ENCODE measurements at places on chromosomes 5 and 9.

GRCh38 chr9:26655166-26655565, 237.4 kb downstream of the CAAP1 start:
- DNase-seq = no peak

DNA sequence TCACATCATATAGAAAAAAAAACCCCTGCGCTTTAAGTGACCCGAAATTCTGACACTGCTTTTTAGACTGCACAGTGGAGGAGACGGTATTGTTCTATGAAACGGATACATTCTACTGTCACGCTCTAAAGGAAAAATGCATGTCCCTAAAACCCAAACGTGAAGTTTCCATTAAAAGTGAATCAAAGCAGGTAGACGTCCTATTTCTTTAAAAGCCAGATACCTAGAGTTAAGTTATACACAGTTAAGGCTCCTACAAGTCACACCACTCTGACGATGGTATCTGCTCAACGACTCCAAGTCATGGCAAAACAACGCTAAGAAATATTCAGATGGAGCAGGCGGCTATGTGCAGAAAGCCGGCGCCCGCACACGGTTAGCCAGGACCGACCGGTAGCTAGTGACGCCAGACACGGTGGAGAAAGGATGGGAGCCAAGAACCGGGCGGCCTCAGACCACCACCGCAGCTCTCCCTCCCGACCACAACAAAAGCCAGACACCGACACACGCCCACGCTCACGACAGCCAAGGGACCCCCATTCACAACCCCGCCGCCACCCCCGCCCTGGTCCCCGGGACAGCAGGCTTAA, 734 bp downstream of the SKP1 start:
- DNase-seq = no peak

GRCh38 chr9:130921300-130921988, 17.6 kb downstream of the FIBCD1 start:
- no peak for DNase-seq

GRCh38 chr5:156914371-156914737, 48.7 kb downstream of the TIMD4 start:
- no peak for DNase-seq

DNA sequence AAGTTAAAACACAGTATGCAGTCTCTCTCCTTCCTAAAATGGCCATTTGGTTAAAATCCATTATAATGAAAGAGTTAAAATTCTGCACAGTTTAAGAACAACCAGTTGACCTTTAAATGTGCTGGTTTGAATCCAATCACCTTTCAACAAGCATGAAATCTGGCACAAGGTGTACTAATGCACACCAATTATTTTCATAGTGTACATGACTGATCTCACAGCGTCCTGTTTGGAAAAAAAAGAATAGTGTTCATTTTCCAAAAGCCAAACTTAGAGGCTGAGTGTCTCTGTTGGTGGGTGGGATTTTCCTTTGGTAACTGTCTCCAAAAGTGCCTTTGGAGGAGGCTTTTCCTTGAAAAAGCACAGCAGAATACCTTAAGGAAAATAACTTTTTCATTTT, 180.6 kb downstream of the DEPDC1B start:
- DNase-seq = no peak

GRCh38 chr9:113532809-113533190, 69.3 kb downstream of the RGS3 start:
- no peak for DNase-seq

GRCh38 chr5:111829701-111830100, 72.7 kb upstream of the NREP start:
- DNase-seq = no peak

GRCh38 chr5:145887976-145888574, 15.3 kb upstream of the GRXCR2 start:
- DNase-seq = no peak

- DNase-seq = no peak
Observed at GRCh38 chr5:80337379-80337778, 17.6 kb downstream of the SPZ1 start.

GRCh38 chr5:42992088-42992879, 47.8 kb downstream of the ANXA2R start:
- DNase-seq = no peak

DNA sequence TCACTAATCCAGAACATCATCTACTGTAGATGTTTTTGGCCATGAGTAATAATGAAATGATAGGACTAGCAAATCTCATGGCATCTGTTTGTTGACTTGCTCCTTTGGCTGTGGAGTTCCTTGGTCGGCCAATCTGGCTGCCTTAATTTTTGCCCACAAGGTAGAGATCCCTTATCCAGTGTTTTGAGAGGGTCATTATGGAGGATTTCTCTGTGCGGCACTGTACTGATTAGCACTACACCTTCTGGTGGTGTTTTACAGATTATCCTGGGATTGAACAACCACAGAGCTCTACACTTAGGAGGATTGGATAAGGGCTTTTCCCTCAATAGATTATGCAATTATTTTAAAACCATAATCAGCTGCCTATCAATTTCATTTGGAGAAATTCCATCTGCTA, 3.2 kb upstream of the ENHO start:
- DNase-seq = no peak

DNA sequence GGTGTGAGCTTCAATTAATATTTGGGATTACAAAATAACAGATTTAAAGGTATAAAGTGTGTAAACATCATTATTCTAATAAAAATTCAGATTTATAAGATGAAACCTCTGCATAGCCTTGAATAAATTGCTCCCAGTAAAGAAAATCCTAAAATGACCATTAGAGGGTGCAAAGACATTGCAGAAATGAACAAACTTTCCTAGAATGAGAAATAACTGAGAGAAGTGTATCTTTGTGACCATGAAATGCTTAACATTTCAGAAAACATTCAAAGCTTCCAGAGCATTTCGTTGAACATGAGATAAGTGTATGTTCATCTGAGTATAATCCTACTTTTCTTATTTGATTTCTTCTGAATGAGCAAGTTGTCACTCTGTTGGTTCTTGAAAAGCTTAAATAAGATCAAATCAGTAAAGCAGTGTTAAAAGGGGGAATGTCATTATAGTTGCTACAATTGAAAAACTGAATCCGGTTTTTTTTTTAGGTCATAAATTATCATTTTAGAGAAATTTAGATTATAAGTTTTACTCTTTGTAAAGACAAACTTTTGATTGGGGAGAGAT, 24.7 kb upstream of the NUDT12 start:
- peak; percentile 40 for DNase-seq

DNA sequence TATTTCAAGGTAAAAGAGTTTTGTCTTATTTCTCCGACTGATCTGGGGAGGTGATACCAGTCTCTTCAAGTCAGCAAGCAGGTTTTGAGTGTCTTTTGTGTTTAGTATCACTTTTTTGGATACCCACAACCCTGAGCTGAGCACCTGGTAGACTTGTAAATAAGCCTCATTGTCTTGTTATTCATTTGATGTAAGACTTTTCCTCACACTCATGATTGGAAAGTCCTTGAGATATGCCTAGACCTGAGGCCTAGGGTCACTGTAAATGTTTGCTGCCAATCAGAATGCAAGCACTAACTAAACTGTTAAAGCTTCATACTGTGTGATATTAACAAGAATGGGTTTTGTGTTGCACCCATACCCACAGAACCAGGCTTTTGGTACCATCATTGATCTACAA, 100.7 kb upstream of the CKMT2 start:
- DNase-seq = no peak

DNA sequence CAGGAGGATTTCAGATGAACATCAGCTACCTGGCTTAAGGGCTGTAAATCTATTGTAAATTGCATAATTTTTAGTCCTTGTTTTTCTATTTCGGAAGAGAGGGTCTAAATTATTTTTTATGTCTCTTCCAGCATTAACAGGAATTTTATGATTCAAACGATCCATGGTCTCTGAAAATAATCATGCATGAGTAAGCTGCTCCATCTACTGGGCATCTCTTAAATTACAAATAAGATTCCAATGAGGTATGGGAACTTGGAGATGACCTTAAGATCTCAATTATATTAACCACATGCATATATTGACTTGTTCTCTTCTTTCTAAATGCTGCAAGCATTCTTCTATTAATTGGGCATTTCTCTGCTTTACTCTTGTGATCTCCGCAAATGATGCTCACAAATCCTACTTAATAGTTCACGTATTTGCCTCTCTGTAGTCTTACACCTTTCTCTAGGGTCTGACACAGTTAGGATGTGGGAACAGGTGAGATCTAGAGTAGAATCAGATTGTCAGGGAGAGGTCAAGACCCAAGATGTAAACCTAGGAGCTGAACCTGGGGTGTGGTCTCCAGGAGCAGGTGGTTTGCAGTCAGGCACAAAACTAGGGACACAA, 86.9 kb downstream of the NUDT12 start:
- peak; percentile 47 for DNase-seq

- DNase-seq = no peak
Observed at GRCh38 chr5:179795049-179795862, 1.5 kb downstream of the LTC4S start.

GRCh38 chr9:132486706-132487350, 76.8 kb downstream of the CFAP77 start:
- DNase-seq = no peak

- no peak for DNase-seq
Observed at GRCh38 chr5:178530526-178530925, 59.7 kb downstream of the COL23A1 start.

DNA sequence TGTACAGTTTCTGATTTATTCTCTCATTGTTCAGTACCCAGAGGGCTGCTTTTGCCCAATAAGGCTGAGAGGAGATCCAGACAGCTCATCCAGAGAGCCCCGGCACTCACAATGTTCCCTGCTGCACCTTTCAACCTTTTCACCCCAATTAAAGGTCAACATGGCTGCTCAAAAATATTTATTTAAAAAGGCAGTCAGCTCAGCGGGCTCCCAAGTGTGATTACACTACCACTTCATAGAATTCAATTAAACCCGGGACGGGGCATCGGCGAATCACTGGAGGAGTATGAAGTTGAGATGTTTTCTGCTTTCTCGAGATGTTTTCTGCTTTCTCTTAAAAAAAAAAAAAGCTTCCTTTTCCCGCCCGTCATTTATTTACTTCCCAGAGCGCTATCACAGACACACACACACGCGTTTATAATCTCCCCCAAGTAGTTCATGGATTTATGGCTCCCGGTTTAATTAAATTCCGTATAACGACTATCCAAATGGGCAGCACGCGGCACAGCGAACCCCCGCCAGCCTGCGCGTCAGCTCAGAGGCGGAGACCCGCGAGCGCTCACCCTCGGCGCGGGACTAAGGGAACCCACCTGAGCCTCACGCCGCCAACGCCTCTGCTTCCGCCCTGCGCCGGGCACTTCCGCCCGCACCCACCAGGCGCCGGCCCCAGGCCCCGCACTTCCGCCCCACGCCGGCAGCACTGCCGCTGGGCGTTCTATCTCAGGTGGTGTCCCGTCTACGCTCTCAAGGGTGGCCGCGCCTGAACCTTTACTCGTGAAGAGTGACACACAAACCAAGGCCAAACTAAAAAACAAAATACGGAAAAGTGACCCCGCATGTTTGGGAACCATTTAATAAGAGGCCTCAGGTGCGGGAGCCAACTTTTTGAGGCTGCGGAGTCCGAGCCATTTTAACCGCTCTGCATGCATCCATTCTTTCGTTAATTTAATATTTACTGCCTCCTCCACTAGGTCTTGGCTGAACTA, at the start of gene C5orf63:
TSS of gene C5orf63 (minus strand) at position 642 of the 986 bp plus-strand sequence. CDS start 14,507 bp downstream, outside the sequence.
- no peak for DNase-seq

DNA sequence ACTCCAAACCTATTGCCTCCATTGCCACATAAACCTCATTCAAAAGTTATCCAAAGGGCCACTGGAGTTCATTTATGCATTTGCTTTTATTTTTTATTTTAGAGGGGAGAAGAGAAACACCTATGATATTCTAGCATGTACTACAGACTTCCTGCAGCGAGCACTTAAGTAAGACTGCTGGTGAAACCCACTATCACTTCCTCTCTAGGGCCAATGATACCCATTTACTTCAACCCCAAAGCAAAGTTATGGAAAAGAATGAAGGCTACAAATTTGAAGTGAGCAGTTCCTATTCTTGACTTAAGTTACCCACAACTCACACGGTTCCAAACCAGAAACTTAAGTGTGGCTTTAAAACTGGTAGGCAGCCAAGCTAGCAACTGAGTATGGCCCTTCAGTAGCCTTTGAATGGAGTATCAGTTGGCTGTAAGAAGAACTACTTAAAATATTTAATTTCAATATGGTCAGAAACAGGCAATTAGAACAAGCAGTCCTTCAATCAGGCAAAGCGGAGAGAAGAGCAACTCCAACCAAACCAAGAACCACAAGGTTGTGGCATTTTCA, 94.1 kb downstream of the GPR21 start:
- DNase-seq = no peak

DNA sequence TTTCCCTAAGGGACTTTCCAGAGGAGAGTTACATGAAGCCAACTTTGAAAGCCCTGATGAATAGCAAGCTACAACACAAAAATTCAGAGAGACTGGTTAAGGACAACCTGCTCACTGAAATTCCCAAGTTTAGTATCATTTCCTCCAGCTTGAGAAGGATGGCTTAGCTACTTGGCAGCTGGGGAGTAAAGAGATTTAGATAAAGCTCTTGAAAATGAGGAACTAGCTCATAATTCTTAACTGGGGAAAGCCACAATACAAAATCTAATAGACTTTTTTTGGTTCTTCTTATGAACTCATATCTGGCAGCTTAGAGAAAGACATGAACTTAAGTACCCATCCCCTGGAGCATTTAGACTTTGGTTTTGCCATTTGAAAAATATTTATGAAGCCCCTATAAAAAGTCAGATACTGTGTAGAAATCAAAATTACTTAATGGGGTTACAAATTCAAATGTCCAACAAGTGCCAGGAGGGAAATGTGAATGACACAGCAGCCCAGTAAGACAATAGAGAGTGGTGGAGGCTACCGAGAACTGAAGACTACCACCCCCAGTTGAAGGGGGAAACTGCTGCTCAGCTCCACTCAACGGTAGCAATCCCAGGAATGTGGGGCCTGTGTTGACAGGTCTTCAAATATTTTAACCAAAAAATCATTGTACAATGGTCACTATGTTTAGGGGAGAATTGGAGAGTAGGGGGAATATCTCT, 79.4 kb upstream of the ADRB2 start:
- no peak for DNase-seq

DNA sequence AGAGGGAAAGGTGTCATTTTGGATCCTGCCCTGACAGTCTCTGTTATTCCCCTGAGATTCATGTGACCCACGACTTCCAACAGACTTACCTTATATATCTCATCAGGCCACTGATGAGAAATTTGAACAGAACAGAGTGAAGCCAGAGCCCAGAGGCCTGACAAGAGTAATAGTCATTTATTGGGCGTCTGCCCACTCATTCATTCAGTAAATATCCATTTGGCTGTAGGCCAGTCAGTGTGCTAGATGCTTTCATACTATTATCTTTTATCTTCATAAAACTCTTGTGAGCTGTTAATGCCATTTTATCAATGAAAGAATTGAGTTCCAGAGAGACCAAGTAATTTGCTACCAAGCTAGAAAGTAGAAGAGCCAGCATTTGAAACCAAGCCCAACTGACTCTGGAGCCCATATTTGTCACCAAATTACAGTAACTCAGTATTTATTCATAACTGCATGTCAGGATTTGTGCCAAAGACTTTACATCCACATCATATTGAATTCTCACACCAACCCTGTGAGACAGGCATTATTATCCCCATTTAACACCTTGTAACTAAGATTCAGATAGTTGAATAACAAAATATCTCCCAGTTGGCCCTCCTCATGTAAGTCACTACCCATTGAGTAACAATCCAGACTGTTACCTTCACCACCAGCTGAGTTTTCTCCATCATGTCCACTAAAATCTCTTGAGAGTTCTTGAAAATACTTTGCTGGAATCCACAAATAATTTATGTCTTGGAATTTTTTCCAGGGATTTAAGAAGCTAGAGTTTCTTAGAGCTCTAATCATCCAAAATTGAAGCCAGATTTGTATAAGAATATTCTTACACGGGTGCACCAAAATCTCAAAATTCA, 2.5 kb downstream of the PTPDC1 start:
- no peak for DNase-seq
